ENCODE measurements at places on chromosomes 2 and 18.

GRCh38 chr2:3738454-3738853 lies 35.1 kb downstream of the DCDC2C start:
- DNase-seq, result peak; percentile 63

DNA sequence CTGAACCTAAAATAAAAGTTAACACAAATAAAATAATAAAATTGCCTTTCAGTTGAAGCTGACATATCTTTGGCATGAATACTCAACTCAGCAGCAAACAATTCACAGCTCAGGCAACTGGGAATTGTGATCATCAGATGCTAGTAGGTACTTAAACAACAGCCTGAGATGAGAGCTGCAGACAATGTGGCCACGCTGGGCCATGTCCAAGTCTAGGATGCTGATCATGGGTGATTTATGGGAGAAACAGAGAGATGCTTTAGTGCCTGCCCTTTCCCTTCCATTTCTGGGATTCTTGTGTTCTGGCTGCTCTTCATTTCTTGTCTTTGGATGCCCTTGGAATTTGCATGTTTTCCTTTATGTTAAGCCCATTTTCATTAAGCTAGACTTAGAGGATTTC lies 212.4 kb upstream of the CWC22 start:
- DNase-seq, result no peak

DNA sequence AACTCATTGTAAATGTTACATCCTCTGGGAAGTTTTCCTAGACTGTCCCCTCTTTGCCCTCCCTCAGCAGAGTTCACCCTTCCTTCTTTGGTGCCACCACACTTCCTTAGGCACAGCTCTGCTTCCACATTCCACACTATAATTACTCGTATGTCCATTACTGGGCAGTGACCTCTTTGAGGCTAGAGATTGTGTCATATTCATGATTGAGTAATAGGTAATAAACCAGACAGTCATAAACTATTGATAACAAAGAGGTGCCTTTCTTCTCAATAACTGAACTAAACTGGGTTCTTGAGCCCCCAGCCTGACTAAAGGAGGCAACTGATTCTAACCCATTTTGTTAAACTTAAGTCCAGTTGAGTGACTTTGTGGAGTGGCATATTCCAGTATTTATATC lies 28.3 kb downstream of the MYO3B start:
- no peak for DNase-seq

DNA sequence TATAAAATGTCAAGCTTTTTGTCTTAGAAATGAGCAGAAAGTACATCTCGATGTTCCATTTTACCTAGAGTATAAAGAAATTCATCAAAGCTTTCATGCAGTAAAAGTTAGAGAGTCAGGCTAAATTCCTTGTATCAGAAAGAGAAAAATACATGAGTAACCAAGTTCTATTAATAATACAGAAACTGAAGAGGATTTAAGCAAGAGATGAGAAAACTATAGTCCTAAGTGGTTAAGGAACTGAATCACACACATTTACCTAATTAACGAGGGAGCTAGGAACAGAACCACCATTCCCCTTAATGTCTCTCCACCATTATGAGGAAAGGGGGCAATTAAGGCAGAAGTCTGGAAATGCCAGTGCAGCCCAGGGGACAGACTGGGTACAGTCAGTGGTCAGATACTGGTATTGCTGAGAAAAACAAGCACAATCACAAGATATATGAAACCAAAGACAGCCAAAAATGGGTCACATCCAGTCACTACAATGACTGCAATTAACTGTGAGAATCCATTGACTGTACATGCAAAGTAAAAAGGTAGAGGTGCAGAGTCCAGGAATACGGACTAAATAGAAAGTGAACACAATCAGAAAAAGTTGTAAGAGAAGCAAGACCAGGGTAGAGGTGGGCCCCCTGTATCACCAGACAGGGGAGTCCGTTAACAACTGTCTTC lies 23.9 kb downstream of the MAP4K3 start:
- DNase-seq, result no peak

DNA sequence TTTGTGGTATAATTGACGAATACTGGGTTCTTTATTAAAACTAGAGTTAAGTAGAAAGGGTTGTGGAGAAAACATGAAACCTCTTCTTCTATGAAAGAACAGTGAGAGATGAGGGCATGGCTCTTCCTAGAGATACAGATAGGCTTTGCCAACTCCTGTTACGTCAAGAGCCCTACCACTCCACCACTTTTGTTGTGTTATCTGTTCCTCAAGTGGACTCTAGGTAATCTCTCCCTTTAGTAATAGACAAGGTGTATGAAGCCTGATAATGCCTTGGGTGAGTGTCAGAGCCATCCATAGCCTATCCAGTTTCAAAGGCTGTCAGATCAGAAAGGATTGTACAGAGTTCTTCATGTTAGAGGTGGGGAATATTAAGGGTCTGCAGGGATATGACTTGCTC lies 176.4 kb downstream of the SETBP1 start:
- DNase-seq, result no peak

DNA sequence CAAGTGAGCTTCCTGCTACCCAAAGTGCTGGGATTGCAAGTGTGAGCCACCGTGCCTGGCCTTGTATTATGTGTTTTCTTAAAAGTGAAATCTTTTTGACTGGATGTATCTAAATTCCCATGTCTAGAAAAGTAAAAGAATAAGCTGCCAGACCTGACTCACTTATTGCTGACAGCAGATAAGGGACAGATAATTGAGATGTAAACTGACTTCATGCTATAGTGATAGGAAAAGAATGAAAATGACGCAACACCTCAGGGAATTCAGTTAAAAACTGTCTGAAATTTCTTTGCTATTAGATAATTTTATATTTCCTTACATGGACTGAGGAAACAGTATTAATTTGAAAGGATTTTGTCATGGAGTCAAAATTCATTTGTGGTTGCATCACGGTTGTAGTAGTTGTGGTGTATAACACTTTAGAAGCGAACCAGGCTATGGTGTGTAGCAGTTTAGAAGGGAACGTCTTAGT lies 19.4 kb downstream of the TTC27 start:
- no peak for DNase-seq

- DNase-seq, result no peak
Measured at GRCh38 chr2:195575016-195575415, 82.0 kb upstream of the SLC39A10 start.

DNA sequence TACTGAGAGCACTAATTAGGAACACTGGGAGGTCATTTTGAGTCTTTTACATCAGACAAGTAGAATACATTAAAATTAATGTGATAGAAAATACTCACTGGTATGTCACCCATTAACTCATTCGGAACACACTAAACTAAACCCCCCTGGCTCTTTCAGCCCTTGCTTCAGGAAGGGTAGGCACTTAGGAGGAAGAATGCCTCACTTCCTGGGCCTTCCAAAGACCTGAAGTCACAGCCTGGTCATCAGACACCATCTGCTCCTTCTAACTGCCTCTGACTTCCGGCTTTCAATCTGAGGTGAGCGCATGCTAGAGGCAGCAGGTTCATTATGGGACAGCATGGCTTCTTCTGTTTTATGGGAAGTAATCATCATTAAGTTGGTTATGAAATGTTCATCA lies 451.4 kb downstream of the PID1 start:
- DNase-seq, result no peak
